ENCODE measurements at places on chromosomes 5 and 9.
A peak's percentile ranks its signal among the peaks of the same experiment; 100 is the strongest.

GRCh38 chr9:101383361-101383760 is 1.4 kb downstream of the BAAT start:
- H3K27ac ChIP-seq, result peak overlapping the region; percentile 27
- no peaks in the 10 kb centered on the region for H3K27me3 ChIP-seq
- H3K36me3 ChIP-seq, result no peaks in the 10 kb centered on the region

DNA sequence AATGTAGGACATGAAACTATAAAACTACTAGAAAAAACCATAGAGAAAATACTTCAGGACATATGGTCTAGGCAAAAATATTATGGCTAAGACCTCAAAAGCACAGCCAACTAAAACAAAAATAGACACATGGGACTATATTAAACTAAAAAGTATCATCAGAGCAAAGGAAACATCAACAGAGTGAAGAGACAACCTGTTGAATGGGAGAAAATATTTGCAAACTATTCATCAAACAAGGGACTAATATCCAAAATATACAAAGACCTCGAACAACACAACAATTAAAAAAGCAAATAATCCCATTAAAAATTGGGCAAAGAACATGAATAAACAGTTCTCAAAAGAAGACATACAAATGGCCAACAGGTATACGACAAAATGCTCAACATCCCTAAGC is 210.9 kb downstream of the PCSK1 start:
- H3K27me3 ChIP-seq, result no peaks in the 10 kb centered on the region
- no peak for DNase-seq
- no peaks in the 10 kb centered on the region for H3K4me1 ChIP-seq

GRCh38 chr5:98443881-98444280 is 329.6 kb upstream of the RGMB start:
- no peaks in the 10 kb centered on the region for H3K4me1 ChIP-seq
- H3K4me3 ChIP-seq, result no peak overlapping the region
- H3K27me3 ChIP-seq, result no peaks in the 10 kb centered on the region
- no peaks in the 10 kb centered on the region for H3K36me3 ChIP-seq
- no peak for DNase-seq

DNA sequence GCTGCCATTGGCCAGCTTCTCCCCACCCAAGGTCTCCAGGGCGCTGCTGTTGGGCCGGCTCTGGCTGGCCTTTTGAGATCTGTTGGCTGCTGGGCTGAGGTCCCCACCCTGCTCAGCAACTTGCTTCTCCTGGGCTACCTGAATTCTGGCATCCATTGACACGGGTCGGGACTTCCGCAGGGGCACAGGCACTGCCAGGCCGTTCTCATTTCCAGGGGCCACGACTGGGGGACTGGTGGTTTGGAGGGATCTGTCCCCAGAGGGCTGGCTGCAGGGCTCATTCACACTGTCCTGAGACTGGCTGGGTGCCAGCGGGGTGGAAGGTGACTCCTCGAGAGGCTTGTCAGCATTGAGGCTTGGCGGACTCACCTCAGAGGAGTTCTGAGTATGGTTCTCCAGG is 87.1 kb upstream of the FBXW11 start:
- no peak for DNase-seq
- no peak overlapping the region for H3K27ac ChIP-seq
- H3K36me3 ChIP-seq, result no peaks in the 10 kb centered on the region

DNA sequence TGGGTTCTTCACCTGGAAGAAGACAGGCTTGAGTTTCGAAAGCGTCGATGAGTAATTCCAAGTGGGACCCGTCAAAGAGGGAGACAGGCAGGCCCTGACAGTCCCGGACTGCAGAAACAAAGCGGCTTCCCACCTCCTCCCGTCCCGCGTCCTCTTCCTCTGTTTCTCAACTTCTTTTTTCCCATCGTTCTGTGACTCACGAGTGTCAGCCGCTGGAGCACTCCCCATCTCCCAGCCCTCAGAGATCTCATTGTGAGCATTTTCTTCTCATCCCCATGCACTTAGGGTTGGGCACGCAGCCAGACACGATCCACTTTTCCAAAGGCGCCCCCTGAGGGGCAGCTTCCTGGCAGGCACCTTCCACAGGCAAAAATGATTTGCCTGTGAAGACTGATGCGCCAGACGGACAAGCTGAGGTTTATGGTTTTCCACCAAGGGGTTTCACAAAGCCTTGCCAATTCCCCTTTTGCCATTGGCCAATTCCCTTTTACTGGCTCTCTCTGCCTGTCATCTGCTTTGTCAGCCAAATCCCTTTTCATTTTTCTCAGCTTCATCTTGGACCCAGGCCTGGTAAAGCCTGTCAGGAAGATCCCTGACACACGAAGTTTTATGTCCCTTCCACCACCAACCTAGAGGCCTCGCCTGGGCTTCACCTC is 86.5 kb upstream of the ANKRD55 start:
- peaks cover 13% of the 10 kb centered on the region for H3K4me1 ChIP-seq
- H3K4me3 ChIP-seq, result no peak overlapping the region
- H3K27ac ChIP-seq, result no peak overlapping the region
- no peaks in the 10 kb centered on the region for H3K27me3 ChIP-seq
- DNase-seq, result no peak
- H3K36me3 ChIP-seq, result no peaks in the 10 kb centered on the region

GRCh38 chr9:35333551-35333950 is 156.4 kb upstream of the RUSC2 start:
- H3K27ac ChIP-seq, result no peak overlapping the region
- H3K4me1 ChIP-seq, result no peaks in the 10 kb centered on the region
- H3K36me3 ChIP-seq, result no peaks in the 10 kb centered on the region
- no peaks in the 10 kb centered on the region for H3K27me3 ChIP-seq

Measured in pancreas (tissue), 10 donors.